ENCODE measurements at places on chromosomes 12 and 14.

DNA sequence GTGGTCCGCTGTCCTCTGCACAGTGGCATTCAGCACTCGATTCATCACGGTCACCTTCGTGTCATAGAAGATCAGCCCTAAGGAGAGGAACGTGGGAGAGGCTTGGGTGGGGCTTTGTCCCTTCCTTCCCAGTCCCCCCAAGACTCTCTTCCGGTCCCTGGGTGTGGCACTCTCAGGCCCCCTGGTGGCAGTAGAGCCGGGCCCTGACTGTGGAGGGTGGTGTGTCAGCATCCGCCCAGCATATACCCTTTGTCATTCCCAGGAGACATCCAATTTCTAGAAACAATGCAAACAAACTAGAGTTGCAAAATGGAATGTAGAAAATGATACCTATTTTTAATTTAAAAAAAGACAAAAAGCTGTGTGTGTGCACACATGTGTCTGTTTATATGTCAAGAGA is 45.0 kb downstream of the TRAFD1 start:
- DNase-seq = no peak

DNA sequence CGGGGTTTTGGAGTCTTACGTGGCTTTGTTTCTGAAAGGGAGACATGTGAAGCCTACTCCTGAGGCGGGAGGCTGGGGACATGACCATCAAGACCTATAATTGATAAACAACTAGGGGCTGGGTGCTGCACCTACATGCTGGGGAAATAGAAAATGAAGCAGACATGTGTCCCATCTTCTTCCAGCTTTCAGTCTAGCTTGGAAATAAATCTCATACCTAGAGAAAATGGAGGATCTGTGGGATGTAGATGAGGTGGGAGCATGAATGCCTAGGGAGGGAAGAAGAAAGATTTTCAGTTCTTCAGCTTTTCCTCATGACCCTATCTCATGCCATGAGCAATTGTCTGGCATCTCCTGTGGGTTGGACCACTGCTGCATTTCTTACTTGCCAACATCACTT is 22.1 kb downstream of the EMP1 start:
- no peak for DNase-seq

- no peak for DNase-seq
These were observed 29.1 kb downstream of the ALX1 start for GRCh38 chr12:85309125-85309566.

GRCh38 chr12:109951136-109951535 is 45.0 kb downstream of the GIT2 start:
- DNase-seq = no peak

- no peak for DNase-seq
These were observed 137.9 kb downstream of the AEBP2 start for GRCh38 chr12:19577281-19577530.

GRCh38 chr12:109580684-109581333 is 7.2 kb downstream of the MVK start:
- DNase-seq = no peak

DNA sequence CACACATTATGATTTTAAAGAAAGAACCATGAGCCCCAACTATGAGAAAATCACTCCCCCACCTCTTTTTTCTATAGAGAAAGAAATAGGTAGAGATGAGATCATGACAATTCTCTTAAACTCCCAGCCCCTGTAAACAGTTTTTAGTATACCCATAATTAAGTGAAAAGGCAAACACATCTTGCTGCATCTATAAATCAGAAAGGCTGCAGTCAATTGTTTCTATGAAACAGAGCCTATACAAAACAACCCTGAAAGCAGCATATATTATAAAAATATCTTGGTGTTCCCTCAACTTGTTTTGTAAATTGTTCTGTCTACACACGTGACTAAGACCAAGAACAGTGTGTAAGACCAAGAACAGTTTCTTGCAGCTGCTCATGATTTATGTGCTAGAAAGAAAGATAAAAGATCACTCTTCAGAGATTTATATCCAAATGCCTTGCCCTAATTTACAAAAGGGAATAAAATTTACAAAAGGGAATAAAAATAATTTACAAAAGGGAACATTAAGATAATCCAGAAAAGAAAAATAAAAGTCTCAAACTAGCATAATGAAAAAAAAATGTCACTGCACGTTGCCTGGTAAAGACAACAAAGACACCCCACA is 4.8 kb downstream of the KITLG start:
- no peak for DNase-seq

DNA sequence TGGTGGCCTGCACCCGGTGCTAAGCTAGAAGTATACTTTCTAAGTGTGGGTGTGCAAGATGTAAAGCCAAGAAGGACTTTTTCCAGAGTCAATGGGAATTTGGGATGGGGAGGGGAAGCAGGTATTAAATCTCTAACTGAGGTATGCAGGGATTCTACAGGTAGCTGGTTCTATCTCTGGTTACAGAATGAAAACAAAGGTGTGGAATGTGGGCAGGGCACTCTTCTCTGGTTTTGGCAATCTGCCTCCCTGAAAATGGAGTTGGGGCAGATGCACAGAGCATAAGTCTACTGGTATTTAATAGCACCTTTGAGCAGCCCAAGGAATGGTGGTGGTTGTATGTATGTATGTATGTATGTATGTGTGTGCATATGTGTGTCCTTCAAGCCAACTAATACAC is 66.7 kb upstream of the PPP1R12A start:
- DNase-seq = no peak

GRCh38 chr14:23661542-23661941 is 25.4 kb downstream of the DHRS2 start:
- DNase-seq = no peak

DNA sequence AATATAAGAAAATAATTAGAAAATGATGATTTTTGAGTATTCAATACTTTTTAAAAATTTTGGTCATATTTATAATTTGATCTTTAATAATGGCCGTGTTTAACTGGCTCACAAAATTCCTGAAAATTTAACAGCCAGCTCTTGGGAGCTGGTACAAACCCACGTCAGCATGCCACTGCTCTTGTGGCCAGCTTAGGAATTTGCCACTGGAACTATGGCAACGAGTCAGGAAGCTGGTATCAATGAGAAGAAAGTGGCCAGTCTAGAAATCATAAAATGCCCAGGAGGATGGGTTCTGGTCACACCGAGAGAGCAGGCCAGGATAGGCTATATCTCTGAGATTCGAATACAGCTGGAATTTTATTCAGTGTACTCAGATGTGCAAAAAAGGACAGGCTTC is 72.2 kb upstream of the PLEKHG3 start:
- no peak for DNase-seq

DNA sequence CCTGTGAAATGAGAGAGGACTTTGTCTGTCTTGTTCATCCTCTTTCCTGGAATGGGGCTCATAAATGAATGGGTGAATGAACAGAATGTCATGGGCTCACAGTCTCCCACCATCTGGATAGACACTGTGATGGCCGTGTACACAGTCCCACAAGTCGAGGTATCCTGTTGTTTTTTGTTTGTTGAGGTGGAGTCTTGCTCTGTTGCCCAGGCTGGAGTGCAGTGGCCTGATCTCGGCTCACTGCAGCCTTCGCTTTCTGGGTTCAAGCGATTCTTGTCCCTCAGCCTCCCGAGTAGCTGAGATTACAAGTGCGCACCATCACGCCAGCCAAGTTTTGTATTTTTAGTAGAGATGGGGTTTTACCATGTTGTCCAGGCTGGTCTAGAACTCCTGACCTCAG is 16.1 kb upstream of the PLA2G1B start:
- no peak for DNase-seq

GRCh38 chr12:94621662-94622359 is 28.5 kb downstream of the TMCC3 start:
- no peak for DNase-seq

GRCh38 chr12:107767466-107767865 is 6.5 kb upstream of the PRDM4 start:
- DNase-seq = no peak

- no peak for DNase-seq
These were observed 5.5 kb upstream of the GALC start for GRCh38 chr14:87998482-87998881.

DNA sequence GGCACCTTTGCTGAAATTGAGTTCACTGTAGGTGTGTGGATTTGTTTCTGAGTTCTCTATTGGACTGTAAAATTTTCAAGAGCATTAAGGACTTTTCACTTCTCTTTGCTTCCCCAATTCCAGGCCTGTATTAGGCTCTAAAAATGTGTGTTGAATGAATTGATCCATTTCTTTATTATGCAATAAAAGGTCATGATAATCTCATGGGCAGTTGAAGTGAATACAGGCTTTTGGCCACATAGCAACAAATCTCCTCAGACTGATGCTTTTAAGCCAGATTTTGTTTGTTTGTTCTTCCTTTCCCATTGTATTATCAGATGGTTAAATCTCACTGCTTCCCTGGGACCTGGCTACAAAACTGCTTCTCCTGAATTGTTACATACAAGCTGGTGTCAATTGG is 258.0 kb upstream of the FAR2 start:
- no peak for DNase-seq

DNA sequence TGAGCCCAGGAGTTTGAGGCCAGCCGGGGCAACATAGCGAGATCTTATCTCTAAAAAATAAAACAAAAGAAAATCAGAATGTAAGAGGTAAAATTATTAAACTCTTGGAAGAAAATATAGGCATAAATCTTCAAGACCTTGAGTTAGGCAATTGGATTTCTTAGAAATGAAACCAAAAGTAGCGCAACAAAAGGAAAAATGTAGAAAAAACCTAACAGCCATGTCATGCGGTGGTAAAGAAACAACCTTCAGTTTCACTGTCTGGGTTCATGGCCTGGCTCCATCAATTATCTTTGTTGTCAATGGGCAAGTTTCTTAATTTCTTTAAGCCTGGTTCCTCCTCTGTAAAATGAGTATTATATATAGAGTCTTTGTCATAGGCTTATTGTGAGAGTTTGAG is 5.6 kb upstream of the GCH1 start:
- no peak for DNase-seq

DNA sequence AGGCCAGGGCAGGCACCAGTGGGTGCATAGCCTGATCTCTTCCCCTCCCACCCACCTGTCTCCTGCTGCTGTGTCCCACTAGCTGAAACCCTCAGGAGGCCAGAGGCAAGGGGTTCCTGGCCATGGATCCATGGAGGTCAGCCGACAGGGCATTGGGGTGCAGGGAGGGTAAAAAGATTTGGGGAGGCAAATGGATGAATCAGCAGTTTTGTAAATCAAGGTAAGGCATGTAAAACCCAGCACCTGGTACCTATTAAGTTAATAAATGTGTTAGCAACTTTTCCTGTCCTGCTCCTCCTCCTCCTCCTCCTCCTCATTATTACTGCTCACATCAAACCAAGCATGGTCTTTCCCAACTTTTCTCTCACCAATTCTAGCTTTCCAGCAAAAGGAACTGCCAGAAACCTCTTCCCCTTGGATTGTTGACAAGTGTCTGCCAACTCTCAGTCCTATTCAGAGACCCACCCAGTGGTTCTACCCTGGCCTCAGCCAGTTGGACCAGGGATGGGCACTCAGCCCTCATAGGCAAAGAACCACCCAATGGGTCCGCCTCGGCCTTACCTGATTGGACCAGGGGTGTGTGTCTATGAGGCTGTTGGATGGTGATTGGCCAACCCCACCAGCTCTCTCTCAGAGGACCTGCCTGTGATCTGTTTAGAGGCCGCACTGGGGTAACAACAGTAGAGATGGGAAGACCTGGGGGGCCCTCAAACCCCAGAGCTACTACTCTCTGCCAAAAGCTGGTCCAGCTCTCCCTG is 155.7 kb upstream of the GSC start:
- DNase-seq = no peak
